Activated CD8-positive, alpha-beta T cell treated with anti-CD3 and anti-CD28 coated beads, Interleukin-2, amount 10 ng/mL, durations not matched to agents 7 days and 5 days (primary cell): ENCODE measurements at places on chromosomes 5 and 9. TPM values are rescaled to one million over a fixed set of nuclear protein-coding genes. Genes with fewer than 3 reads are reported as not detected.

DNA sequence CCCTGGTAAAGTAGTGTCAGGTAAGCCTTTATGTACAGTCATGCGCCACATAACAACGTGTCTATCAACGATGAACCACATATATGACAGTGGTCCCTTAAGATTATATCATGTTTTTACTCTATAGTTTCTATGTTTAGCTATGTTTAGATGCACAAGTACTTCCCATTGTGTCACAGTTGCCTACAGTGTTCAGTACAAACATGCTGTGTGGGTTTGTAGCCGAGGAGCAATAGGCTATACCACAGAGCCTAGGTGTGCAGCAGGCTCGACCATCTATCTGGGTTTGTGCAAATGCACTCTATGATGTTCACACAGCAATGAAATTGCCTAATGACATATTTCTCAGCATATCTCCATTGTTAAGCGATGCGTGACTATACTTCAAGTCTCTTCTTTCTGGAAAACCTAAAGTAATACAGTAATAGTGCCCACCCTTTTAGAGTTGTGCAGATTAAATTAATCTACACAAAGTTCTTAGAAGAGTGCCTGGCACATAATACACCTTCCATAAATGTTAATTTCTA is 295.9 kb downstream of the ARHGAP26 start:
- H3K4me1 ChIP-seq = peaks cover 9% of the 10 kb centered on the region
- DNase-seq = no peak
- no peak overlapping the region for H3K4me3 ChIP-seq
- H3K27me3 ChIP-seq = no peaks in the 10 kb centered on the region
- peaks cover 48% of the 10 kb centered on the region for H3K36me3 ChIP-seq

GRCh38 chr5:88488561-88488960 is 219.9 kb upstream of the TMEM161B start:
- no peak overlapping the region for H3K27ac ChIP-seq
- H3K27me3 ChIP-seq = peaks cover 26% of the 10 kb centered on the region
- no peaks in the 10 kb centered on the region for H3K4me1 ChIP-seq
- no peaks in the 10 kb centered on the region for H3K36me3 ChIP-seq

DNA sequence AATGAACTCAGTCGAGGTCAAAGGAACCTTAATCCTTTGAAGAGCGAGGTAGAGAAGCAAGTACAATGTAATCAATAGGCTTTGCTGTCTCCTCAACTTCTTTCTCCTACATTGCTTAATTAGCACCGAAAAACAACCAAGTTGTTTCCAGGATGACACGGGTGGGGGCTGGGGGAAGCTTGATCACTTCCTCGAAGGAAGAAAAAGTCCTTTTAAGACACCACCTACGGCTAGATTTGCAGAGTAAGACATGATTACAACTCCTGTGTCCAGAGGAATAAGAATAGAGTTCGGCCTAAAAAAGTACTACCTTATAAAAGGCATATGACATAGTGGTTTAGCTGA is 811 bp upstream of the ARRDC3 start:
- peaks cover 18% of the 10 kb centered on the region for H3K4me1 ChIP-seq
- peak overlapping the region; percentile 99 for H3K27ac ChIP-seq
- peaks cover 19% of the 10 kb centered on the region for H3K36me3 ChIP-seq
- peak overlapping the region; percentile 87 for H3K4me3 ChIP-seq
- peaks cover 2% of the 10 kb centered on the region for H3K27me3 ChIP-seq

- no peak overlapping the region for H3K4me3 ChIP-seq
- no peak overlapping the region for H3K27ac ChIP-seq
- no peak for DNase-seq
- H3K27me3 ChIP-seq = no peaks in the 10 kb centered on the region
- H3K4me1 ChIP-seq = no peaks in the 10 kb centered on the region
Observed at GRCh38 chr9:81777482-81777881, 88.1 kb upstream of the TLE1 start.

The OXCT1 gene
- total RNA-seq = 61.0 TPM

The CDH9 gene
- total RNA-seq = not detected

The CARTPT gene
- total RNA-seq = not detected

The PCDHB4 gene
- not detected for total RNA-seq
